ENCODE measurements at places on chromosomes 7 and 10. TPM values are rescaled to one million over a fixed set of nuclear protein-coding genes. Genes with fewer than 3 reads are reported as not detected.

The EGR2 gene
- total RNA-seq: 1.7 TPM

The ABCC2 gene
- total RNA-seq: 2.9 TPM

The ZNF775 gene
- 19.8 TPM for total RNA-seq

The NPC1L1 gene
- not detected for total RNA-seq

The AKR1C8 gene
- total RNA-seq: not detected

The ABCA13 gene
- total RNA-seq: 0.06 TPM

The CYP2W1 gene
- 0.66 TPM for total RNA-seq

The BLNK gene
- 1.3 TPM for total RNA-seq

The ATAD1 gene
- total RNA-seq: 41.3 TPM

The MSRB2 gene
- total RNA-seq: 48.6 TPM

The SFTPA1 gene
- total RNA-seq: 3.3 TPM

The GNGT1 gene
- total RNA-seq: not detected

The PLEKHS1 gene
- not detected for total RNA-seq

The ABCB4 gene
- total RNA-seq: 1.0 TPM

The AKR1D1 gene
- total RNA-seq: not detected

The ATE1 gene
- total RNA-seq: 28.6 TPM

The PPP1R3A gene
- 0.17 TPM for total RNA-seq

The CRHR2 gene
- 0.13 TPM for total RNA-seq

The UTF1 gene
- total RNA-seq: not detected

The OIT3 gene
- total RNA-seq: not detected

The CCDC146 gene
- 14.9 TPM for total RNA-seq

The GIMAP6 gene
- 37.0 TPM for total RNA-seq

The PLPP4 gene
- 0.99 TPM for total RNA-seq

The CRPPA gene
- total RNA-seq: 3.6 TPM

The WDR86 gene
- 11.7 TPM for total RNA-seq

The DPY19L1 gene
- 14.3 TPM for total RNA-seq

The MRLN gene
- total RNA-seq: not detected

The PRLHR gene
- 3.0 TPM for total RNA-seq

The FAM171A1 gene
- total RNA-seq: 14.1 TPM

The SDHAF3 gene
- total RNA-seq: 7.3 TPM

The ASAH2B gene
- 1.7 TPM for total RNA-seq

The OR6B1 gene
- not detected for total RNA-seq

The ATOH7 gene
- total RNA-seq: not detected

The CACNB2 gene
- 73.5 TPM for total RNA-seq
